ENCODE measurements at places on chromosomes 5 and 9.

DNA sequence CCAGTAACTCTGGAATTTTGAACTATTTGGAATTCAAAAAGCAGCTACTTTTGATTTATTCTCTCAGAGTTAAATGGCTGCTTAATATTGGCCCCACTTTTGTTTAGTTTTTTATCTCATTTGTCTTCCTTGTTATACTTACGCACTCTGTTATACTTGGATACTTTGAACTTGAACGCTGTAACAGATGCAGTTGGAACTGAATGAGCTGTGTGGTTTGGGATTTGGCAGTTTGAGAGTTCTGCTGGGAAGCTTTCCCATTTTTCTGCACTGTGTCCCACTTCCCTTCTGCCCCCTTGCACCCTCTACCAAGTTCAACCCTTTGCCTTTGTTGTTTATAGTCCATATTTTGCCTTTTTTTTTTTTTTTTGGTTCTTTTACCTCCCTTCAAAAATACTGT lies 3.8 kb downstream of the RHOBTB3 start:
- no peak for DNase-seq

- DNase-seq = no peak
Measured at GRCh38 chr9:4010309-4010708, 289.6 kb downstream of the GLIS3 start.

DNA sequence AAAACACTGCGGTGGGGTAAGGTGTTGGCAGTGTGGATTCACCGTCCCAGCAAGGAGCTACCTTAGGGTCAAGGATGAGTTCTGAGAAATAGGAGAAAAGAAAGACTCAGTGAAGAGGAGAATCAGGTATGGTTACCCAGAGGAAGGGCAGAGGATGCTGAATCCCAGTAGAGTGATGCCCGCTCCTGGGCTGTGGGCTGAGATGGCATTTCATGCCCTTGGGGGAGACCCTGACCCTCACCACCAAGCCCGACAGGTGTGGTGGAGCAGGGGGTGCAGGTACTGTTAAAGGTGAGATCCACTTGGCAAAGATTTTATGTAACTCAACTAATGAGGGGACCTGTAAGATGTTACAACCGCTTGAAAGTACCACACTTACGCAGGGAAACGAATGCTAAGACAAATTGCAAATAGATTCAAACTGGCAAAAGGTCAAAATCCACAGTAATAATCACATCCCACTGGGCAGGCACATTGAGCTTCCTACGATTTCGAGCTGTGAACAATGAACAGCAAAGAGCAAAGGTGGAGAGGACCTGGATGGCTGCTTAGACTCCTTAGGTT lies 2.1 kb downstream of the RNU6ATAC start:
- no peak for DNase-seq

DNA sequence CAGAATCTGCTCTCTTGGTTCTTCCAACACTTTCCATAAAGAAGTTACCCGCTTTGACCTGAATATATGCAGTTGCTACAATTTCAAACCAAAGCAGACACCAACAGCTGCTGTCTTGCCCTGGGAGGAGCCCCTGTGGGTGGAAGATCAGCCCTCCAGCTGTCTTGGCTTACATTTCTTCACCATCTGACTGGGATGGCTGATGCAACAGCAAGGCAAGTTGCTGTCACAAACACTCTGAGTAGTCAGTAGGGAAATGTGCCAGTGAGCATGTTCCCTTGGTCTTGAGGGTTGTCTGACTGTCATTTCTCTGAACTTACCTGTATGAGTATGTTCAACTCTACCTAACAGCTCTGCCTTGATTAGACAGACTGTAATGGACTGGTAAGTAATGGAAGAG lies 152.9 kb downstream of the SGCD start:
- no peak for DNase-seq

- no peak for DNase-seq
Measured at GRCh38 chr5:29794141-29794787, 1399.2 kb upstream of the CDH6 start.
